ENCODE measurements at places on chromosomes 2 and 18.

- DNase-seq = no peak
Measured at GRCh38 chr18:73660931-73661856, 486.4 kb downstream of the FBXO15 start.

DNA sequence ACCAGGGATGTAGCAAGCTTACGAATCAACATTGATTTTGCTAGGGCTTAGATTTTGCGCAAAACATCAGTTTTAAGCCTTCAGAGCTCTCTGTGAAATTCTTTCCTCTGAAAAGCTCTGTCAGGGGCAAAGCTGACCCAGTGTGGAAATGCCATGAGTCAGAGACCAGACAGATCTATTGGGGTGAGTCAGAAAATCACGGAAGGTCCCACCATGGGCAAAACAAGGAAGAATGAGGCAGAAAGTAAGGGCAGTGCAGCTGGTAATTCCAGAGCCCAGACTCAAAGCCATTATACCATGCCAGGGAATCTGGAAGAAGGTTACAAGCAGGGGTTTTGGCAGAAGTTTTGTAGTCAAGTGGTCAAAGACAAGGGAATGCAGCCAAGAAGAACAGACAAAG, 256.6 kb upstream of the CTAGE1 start:
- DNase-seq = no peak

- no peak for DNase-seq
Measured at GRCh38 chr2:805664-806063, 128.5 kb upstream of the TMEM18 start.

DNA sequence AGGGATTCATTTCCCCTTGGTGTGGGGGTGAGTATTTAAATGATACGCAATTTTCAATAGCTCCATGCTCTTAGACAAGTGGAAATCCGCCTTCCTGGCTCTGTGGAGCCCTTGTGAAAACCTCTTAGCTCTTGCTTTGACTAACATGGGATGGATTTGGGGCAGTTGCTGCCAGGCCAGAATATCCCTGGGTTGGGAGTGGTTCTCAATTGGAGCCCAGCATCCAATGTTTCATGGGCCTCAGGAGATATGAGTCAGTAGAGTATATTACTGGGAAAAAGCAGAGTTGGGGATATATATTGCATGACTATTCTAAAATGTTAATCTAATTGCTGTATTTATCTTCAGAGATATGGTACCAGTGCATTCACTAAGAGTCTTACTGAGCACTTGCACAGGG, 104.4 kb upstream of the IL1R2 start:
- no peak for DNase-seq

DNA sequence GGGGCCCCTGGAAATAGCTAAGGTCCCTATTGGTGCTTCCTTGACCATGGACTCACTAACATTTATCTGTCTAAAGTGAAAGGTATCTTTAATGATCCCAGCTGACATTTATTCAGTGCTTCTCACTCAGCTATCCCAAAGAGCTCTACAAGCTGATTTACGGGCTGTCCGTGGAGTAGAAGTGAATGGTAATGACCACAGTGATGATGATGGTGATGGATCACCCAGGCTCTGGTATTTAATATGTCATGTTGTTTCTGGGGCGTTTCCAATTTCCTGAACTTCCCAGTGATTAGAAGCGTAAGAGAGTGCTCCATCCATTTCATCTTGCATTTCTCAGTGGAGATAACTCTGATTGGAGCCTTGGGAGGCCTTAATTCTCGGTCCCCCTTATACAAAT, 304.3 kb downstream of the HRH4 start:
- DNase-seq = no peak

DNA sequence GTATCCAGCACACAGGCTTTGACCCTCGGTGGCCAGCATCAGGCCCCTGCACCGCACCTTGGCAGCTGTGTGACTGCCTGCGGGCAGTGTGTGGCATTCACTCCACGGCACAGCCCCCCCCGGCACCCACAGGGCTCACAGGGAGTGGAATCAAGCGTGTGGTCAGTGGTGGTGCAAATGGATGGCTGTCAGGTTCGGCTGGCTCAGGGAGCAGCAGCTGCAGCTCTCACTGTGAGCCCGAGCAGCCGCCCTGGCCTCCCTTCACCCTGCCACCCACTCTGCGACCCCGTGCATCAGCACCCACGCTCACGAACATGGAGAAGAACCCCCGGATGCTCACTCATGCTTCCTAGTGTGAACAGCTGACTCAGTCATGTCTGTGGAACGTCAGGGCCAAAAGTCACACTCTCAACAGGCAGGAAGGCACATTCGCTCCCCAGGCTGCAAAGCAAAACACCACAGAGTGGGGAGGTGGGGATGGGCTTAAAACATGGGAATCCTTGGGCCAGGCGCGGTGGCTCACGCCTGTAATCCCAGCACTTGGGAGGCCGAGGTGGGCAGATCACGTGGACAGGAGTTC, 41.5 kb upstream of the GPC1 start:
- DNase-seq = no peak

All from NCI-H1930 (cell line).